Aorta (tissue), 5 donors: ENCODE measurements at places on chromosomes 11 and 22. TPM values are rescaled to one million over a fixed set of nuclear protein-coding genes. Genes with fewer than 3 reads are reported as not detected.

TST gene
- 9.7 TPM for total RNA-seq

E2F8 gene
- 0.29 TPM for total RNA-seq

DNA sequence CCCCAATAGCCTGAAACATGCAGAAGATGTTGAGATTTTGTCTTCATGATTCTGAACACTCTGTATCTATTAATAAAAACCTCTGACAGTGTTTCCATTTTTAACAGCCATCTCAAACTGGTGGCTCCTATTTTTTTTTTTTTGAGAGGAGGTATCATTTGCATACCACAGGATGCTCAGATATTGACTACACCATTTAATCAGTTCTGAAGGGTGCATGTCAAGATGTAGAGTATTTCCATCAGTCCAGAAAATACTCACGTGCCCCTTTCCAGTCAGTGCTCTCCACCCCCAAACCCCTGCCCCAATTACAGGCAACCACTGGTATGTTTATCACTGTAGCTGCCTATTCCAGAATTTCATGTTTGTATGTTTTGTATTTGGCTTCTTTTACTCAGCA, 85.3 kb upstream of the SORL1-AS1 start:
- no peak for DNase-seq

DNA sequence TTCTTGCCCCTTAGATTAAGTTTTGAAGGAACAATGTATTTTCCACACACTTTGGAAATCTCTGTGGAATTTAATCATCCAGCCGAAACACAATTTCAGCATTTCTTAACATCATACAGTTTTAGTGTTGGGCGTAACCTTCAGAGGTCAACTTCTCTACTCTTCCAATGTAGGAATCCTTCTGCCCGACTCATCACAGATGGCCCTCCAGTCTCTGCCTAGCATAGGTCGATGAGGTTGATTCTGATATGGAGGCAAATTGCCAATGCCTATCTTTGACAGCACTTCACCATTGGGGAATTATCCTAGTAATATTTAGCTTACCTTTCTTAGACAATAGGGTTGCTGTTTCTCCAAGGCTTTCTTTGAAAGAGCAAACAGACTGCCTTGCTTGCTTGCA, 175.7 kb upstream of the TTC12 start:
- DNase-seq, result no peak

BBOX1 gene
- not detected for total RNA-seq

DNA sequence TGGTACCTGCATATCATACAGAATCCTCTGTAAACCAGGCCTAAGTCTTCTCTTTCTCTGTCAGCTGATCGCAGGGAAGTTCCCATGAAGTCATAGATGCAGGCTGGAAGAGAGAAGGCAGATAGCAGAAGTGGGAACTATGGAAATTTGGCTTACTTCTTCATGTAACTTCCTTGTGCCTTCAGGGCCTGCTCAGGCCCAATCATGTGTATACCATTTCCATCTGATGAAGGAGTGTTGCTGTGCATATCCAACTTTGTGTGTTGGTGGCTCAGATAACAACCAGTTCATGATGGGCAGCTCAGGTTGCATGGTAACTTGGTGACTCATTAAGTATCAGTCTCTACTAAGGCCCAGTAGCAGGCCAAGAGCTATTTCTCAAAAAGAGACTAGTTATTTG, 53.1 kb upstream of the CEP295 start:
- DNase-seq, result no peak

F2 gene
- not detected for total RNA-seq

GRCh38 chr11:3153291-3153861, 11.7 kb downstream of the OSBPL5 start:
- peak; percentile 94 for DNase-seq

DNA sequence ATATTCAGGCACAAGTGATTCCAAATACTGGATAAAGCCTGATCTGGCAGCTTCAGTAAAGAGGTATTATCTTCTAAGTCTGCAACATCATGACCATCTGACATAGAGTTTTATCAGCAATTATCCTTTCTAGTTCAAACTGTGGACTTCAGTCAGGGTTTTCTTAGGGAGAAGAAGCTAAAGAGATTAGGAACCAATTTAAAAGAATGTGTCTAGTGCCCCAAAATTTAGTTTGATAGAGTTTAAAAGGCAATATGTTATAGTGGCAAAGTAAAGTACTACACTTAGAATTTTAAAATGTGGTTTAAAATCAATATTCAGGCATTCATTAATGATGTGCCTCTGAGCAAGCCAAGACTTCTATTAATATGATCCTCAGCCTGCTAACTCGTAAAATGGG, 5.4 kb downstream of the PAK1 start:
- DNase-seq, result no peak

- peak; percentile 44 for DNase-seq
Observed at GRCh38 chr11:3166268-3167142, 1.4 kb upstream of the OSBPL5 start.

DNA sequence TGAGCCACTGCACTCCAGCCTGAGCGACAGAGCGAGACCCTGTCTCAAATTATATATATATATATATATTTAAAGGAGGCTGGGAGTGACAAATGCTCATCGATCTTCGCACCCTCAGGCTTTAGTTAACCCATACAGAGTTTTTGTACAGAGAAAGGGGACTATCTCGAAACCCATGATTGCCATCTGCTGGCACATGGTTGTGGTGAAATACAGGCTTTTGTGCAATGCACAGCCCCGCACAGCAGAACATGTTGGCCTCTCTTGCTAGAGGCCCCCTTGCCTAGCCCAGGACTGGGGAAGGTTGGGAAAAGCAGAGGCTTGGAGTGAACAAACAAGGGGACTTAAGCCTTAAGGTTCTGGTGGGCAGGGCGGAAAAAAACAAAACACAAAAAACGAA, 3.6 kb downstream of the MYBPC3 start:
- no peak for DNase-seq

- no peak for DNase-seq
Observed at GRCh38 chr11:34341931-34342533, 15.8 kb downstream of the ABTB2 start.

GGTLC3 gene
- not detected for total RNA-seq

DNA sequence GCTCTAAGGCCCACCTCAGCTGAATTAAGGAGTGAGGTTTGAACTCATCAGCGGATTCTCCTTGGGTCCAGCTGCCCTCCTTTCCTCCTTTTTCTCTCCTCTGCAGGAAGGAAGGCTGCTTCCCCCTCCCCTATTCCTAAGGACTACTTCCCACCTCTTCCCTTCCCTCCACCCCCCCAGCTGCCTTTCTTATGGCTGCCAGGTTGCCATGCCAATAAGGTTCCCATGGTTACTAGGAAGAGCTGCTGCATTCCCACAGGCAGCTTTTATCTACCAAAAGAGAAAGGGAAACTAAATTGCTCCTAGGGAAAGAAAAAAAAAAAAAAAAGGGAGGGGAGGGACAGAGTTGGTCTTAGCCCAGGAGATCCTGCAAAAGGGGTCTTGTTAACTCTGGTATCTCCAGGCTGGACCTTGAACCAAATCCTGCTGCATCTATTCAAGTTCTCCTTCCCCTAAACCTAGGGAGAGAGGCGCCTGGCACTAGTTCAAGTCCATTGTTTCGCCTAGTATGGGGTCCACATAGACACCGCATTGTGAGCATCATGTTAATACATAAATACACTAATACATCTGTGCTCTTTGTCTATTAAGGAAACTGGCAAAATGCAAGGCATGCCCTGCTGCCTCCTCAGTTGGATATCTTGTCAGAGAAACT, 21.2 kb upstream of the FEZ1 start:
- no peak for DNase-seq

- DNase-seq, result no peak
Observed at GRCh38 chr11:109089144-109089543, 332.8 kb upstream of the C11orf87 start.

DNA sequence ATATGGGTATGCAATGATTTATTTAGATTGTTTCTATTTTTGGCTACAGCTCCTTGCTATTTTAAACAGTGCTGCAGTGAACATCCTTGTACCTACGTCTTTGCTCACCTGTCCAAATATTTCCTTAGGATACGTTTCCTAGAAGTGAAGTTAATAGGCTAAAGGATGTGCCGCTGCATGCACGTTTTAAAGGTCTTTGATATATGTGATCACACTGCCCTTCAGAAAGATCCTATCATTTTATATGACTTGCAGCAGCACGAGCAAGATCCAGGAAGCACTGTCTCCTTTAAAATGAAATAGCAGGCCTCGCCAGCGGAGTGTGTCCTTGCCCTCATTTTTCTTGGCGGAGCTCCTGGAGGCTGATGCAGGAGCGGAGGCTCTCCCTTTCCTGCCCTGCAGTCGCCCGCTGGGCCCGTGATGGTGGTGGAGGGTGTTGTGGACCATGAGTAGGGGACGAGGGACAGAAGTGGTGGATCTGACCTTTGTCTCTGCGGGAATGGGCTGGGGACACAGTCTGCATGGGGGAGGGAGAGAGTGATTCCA, 19.4 kb downstream of the RPS6KA4 start:
- DNase-seq, result no peak

RAG2 gene
- not detected for total RNA-seq

- peak; percentile 47 for DNase-seq
Observed at GRCh38 chr22:49260681-49261580, 566.7 kb downstream of the BRD1 start.

DNA sequence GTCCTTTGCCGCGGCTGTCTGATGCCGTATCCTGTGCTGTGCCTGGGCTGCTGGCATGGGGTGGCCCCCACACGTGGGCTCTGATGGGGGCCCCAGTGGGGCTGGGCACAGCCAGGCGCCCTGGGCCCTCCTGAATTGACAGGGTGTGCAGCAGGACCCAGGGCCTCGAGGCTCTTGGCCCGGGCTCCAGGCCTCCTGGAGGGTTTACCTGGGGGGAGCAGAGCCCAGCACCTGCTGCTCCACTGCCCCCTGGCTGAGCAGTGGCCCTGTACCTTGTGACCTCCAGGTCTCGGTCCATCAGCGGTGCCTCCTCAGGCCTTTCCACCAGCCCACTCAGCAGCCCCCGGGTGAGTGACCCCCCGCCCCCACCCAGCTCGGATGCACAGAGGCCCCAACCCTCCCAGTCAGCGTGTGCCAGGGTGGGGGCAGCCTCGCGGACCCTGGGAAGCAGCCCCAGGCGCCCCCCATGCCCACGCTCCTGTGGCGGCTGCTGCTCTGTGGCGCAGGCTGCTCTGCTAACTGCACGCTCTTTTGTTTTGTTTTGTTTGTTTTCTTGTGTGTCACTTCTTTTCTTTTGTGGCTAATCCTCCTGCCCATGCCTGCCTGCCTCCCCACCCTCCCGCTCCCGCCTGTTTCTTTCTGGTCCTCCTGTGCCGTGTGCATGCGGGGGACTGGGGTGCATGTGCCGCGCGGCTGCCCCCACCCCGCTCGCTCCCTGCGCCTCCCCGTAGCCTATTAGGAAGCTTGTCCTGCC, 36.9 kb downstream of the MOB2 start:
- DNase-seq, result no peak

GRCh38 chr11:72589802-72590761, 84.1 kb downstream of the PDE2A start:
- DNase-seq, result peak; percentile 58

CUL5 gene
- 33.7 TPM for total RNA-seq

BIRC3 gene
- total RNA-seq, result 13.7 TPM

MS4A4A gene
- 32.0 TPM for total RNA-seq

- DNase-seq, result no peak
Observed at GRCh38 chr22:19691721-19692341, 22.5 kb upstream of the SEPTIN5 start.

- no peak for DNase-seq
Observed at GRCh38 chr11:73361953-73362776, 14.0 kb upstream of the RELT start.

- DNase-seq, result no peak
Observed at GRCh38 chr22:22576244-22576988, 17.4 kb upstream of the PRAME start.

GRCh38 chr11:696955-697491, 1.4 kb downstream of the TMEM80 start:
- DNase-seq, result peak; percentile 59

MAPK8IP2 gene
- 0.24 TPM for total RNA-seq

DNA sequence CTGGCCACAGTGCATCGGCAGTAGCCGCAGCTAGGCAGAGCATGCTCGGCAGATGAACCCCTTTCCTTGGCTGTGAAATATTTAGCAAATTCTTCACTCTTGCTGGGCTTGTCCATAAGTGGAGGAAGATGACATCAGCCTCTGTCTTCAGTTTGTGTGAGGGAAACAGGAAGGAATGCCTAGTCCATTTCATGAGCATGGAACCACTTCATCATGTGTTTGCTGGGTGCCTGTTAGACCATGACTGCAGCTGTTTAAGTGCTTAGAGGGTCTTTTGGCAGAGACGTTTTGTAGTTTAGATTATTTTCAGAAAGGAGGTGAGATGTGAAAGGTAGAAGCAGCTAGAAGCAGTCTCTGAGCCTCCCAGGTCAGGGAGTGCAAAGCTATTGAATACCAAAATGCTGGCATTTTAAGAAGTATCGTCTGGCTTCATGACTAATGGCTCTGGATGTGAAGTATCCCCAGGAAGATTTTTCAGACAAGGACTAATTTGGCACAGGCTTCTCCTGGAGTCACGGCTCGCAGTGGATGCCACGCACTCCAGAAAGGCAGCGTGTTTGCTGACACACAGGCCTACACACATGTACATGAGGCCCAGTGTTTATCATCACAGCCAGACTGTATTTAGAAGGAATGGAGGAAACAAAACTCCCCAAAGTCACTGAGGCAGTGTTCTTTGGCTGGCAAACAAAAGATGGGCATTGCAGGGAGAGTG, 43.1 kb upstream of the GRAMD1B start:
- DNase-seq, result no peak

TSSK2 gene
- total RNA-seq, result not detected
